ENCODE measurements at places on chromosomes 7 and 10. TPM values are rescaled to one million over a fixed set of nuclear protein-coding genes. Genes with fewer than 3 reads are reported as not detected.

GRCh38 chr7:133349101-133349500, 96.2 kb downstream of the EXOC4 start:
- no peak for DNase-seq

- peak; percentile 17 for DNase-seq
Observed at GRCh38 chr7:144445590-144445989, 42.1 kb upstream of the NOBOX start.

DNA sequence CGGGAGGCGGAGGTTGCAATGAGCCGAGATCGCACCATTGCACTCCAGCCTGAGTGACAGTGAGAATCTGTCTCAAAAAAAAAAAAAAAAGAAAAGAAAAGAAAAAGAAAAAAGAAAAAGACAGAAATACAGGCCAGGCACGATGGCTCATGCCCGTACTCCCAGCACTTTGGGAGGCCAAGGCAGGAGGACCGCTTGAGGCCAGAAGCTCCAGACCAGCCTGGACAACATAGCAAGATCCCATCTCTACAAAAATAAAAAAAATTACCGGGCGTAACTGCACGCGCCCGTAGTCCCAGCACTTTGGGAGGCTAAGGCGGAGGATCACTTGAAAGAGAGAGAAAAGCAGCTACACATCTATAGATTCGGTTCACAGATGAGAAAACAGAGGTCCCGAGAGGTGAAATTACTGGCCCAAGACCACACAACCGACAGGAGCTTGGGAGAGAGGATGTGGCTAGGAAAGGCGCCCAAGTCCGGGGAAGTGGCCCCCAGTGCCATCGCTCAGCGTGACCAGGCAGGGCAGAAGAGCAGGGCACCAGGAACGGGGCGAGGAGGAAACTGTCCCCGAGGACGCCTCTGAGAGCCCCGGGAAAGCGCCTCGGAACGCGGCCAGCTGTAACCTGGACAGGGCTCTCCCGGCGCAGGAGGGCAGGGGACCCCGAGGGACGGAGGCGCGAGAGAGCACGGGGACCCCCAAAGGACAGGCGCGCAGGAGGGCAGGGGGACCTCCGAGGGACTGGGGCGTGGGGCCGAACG, 612 bp downstream of the SNX8 start:
- peak; percentile 19 for DNase-seq

- DNase-seq: no peak
Observed at GRCh38 chr10:110267276-110267675, 37.4 kb downstream of the SMNDC1 start.

DNA sequence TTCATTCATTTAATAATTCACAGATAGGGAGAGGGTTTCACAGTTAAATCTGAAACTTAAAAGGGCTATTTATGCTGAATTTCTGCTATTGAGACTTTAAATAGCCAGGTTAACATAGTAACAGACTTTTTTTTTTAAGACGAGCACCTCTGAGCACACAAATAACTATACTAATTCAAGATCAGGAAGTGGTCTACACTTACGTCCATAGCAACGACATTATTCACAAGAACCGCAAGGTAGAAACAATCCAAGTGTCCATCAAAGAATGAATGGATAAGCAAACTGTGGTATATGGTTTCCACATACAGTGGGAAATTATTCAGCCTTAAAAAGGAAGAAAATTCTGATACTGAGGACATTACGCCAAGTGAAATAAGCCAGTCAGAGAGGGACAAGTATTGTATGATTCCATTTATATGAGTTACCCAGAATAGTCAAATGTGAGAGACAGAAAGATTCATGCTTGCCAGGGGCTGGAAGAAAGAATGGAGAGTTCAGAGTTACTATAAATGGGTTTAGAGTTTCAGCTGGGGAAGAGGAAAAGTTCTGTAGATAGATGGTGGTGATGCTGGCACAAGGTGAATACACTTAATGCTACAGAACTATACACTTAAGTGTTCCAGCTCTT, 140.3 kb upstream of the LAMB4 start:
- no peak for DNase-seq

DNA sequence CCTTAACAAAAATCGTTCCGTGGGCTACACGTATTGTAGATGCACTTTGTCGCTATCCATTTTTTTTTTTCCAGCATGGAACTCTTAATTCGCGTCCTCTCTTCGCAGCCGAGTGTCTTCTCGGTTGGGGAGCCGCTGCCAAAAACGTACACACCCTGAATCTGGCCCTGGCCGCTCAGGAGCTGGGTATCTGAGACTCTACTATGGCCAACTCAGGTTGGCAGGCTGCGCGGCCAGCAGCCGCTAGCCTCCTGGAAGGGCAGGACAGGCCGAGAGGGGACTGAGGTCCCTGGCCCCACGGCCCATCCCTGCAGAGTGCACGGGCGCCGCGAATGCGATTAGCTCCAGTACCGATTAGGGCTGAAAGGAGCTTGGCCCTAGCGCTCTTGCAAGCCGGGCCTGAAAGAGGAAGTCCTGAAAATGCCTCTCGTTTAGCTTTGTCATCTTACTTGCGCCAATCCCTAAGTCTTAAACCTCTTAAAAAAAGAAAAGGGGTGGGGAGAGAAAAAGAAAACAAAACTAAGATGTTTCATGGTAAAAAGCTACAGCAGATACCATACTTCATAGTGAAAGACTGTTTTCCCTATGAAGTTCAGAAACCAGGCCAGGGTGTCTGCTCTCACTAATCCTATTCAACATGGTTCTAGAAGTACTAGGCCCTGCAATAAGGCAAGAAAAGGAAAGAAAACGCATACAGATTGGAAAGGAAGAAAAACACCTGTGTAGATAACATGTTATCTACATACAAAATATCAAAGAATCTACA, 113.2 kb upstream of the RHEB start:
- DNase-seq: peak; percentile 43

GRCh38 chr10:67697724-67698131, 1.7 kb upstream of the CTNNA3 start:
- DNase-seq: peak; percentile 53

- DNase-seq: no peak
Observed at GRCh38 chr10:90023950-90024349, 322.6 kb downstream of the KIF20B start.

DNA sequence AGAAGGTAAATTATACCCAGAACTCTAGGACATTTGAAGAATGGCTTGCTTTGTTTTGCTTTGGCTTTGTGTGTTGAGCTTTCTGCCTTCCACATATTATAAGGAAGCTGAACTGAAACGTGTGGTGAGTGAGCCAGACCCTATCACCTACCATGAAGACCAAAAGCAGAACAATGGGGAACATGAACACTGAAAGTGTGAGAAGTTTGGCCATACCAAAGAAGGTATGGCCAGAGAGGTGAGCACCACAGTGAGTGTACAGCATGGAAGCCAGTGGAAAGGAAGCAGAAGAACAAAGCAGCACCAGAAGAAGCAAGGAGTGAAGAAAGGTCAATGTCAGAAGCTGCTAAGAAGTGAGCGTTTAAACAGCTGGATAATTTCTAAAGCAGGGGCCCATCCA, 59.7 kb upstream of the CCDC71L start:
- no peak for DNase-seq

DNA sequence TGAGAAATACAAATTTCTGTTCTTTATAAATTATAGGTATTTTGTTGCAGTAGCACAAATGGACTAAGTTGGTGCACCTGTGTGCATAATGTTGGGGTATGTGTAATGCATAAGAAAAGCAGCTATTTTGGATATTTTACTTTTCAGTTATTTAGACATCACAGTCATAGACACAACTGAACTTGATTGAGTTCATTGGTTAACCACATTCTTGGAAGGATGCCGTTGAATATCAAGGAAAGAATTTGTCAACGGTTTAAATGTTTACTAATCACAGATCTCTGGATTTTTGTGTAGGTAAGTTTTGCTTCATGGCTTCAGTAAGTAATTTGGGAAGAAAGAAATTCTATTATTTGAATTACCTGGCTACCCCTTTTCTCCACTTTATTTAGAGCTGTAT, 4.1 kb downstream of the OTUD1 start:
- peak; percentile 25 for DNase-seq

- DNase-seq: no peak
Observed at GRCh38 chr7:17289074-17289645, 9.3 kb upstream of the AHR start.

DNA sequence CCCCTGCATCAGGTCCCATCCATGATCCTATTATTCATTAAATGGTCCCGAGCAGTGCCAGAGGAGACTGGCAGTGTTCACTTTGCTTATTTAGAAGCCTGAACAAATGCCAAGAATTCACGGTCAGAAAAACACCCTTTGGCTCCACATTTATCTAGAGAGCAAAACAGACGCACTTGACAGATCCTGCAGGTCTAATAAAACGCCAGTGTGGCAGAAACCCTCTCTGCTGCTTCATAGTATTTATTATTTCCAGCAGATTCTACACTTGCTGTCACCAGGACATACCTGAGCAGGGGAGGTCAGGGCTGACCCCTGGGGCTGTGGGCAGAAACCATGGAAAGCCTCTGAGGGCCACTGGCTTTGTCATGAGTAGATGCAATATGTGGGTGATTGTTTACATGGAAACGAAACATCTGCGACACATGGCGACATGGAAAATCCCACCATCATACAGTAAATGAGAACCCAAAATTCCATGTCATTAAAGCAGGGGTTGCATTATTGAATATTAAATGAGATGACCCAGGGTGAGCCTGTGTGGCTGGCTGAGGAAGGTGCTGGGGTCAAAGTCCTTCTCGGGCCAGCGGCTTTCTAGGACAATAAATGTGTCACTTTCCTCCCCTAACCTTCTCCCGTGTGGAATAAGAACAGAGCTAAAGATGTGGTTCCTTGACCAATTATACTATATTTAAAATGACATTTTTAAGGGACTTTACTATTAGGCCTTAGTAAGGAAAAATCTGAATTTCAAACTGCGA, 205.9 kb upstream of the SVIL start:
- DNase-seq: no peak

GRCh38 chr10:75477680-75478079, 46.3 kb downstream of the LRMDA start:
- DNase-seq: no peak

The PTPRN2 gene
- not detected for total RNA-seq

The JAKMIP3 gene
- total RNA-seq: under 0.01 TPM

The MYPN gene
- 18.6 TPM for total RNA-seq

The ARHGEF35 gene
- total RNA-seq: 0.97 TPM

The PIK3CG gene
- total RNA-seq: 0.64 TPM

The CHAT gene
- not detected for total RNA-seq

Data from fibroblast of villous mesenchyme (primary cell).